ENCODE measurements at places on chromosomes 2 and 18.

- DNase-seq = no peak
Measured at GRCh38 chr18:140670-141266, 17.6 kb upstream of the USP14 start.

GRCh38 chr18:46677611-46678010 lies 20.6 kb upstream of the LOXHD1 start:
- no peak for DNase-seq

- DNase-seq = peak; percentile 43
Measured at GRCh38 chr2:109030870-109031475, 42.0 kb upstream of the EDAR start.

GRCh38 chr18:44819944-44820510 lies 139.3 kb downstream of the SETBP1 start:
- no peak for DNase-seq

GRCh38 chr2:33213244-33213643 lies 263.2 kb upstream of the RASGRP3 start:
- DNase-seq = no peak

- no peak for DNase-seq
Measured at GRCh38 chr2:71552356-71552755, 99.0 kb downstream of the DYSF start.

GRCh38 chr2:210189452-210190138 lies 18.4 kb upstream of the KANSL1L start:
- no peak for DNase-seq

GRCh38 chr2:197516393-197516761 lies 511 bp downstream of the MOB4 start:
- no peak for DNase-seq

GRCh38 chr2:220890931-220891330 lies 681.2 kb downstream of the EPHA4 start:
- no peak for DNase-seq

- no peak for DNase-seq
Measured at GRCh38 chr2:16194530-16194929, 254.2 kb downstream of the MYCN start.

GRCh38 chr18:10579079-10579867 lies 53.4 kb downstream of the NAPG start:
- DNase-seq = no peak

DNA sequence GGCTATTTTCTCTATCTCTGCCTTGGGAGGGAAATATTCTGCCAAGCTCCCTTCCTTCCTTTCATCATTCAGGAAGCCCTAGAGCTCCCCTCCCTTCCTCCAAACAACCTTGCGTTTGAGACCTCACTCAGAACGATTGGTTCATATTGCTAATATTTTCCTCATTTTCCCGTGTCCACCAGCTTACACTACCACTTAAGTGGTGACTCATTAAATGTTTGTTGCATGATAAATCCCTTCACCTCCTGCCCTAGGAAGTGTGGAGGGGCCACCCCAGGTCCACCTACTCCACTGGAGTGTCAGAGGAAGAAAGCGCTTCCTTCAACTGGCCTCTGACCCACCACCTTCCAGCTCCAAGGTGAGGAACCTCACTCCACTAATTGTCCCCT lies 2.3 kb upstream of the LPIN2 start:
- DNase-seq = no peak

DNA sequence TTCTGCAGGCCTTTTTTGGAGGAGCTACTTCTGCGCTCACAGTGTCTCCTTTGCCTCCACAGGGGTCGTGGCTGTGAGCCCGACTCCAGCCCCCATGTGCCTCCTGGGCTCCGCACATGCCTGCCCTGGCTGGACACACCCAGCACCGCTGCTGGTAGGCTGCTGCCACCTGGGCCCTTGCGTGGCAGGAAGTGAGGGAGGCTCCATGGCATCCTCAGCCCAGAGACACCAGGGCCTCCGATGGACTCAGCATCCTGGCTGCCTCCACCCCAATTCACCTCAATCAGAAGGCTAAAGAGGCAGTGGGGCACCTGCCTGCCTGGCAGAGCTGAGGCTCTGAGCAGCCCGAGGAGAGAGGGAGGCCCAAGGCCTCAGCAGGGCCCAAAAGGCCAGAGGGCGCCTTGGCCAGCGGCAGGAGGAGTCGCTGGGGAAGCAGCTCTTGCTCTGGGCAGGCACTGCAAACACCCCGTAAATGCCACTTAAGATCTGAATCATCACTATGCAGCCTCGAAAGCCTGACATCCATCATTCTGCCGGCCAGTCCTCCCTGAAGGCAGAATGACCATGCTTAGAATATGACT lies 68.3 kb upstream of the OTOS start:
- no peak for DNase-seq

GRCh38 chr2:196685792-196686191 lies 46.3 kb downstream of the CCDC150 start:
- DNase-seq = no peak

DNA sequence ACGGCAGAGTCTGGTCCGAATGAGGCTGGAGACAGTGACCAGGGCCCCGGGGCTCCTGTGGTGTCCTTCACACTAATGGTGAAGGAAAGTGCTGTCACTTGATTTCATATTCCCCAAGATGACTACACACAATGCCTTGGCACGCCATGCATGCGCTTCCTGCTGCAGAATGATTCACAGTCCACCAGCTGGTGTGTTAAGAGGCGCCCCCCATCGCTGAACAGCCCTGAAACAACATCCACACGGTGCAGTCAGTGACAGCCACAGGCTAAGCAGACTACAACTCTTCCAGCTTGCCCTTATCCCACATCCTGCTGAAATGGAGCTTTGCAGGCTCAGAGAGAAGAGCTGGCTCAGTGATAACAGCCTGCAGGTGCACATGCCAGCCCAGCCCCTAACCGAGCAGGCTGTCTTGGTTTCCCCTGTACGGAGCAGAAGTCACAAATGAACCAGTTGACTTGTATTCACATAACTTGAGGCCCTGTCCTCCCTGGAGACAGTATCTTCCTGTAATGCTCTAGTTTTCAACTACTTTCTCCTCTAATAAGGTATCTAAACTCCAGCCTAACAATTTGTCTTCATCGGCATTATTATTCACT lies 24.3 kb upstream of the CDH20 start:
- DNase-seq = no peak
